Stimulated activated CD4-positive, alpha-beta T cell treated with anti-CD3 and anti-CD28 coated beads, Interleukin-15, amount 100 ng/mL, for 24 hours (primary cell): ENCODE measurements at places on chromosomes 5 and 9.
A peak's percentile ranks its signal among the peaks of the same experiment; 100 is the strongest.

DNA sequence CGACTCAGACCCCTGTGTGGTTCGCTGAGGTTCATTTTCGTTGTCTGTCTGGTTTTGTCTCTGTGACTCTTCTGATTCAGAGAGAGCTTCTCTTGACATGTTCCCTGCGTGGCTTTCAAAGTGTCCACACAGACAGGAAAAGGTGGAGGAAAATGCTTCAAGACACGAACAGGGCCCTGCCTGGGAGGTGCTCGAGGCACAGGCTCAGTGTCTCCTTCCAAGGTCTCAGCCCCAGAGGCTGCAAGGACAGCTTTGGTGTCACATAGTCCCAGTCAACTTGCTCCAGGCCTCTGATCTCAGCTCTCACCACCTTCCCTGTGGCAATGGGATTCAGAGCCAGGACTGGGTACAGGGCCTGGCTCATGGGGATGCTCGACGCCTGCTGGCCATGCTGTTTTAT is 51.6 kb upstream of the SARDH start:
- DNase-seq = no peak

DNA sequence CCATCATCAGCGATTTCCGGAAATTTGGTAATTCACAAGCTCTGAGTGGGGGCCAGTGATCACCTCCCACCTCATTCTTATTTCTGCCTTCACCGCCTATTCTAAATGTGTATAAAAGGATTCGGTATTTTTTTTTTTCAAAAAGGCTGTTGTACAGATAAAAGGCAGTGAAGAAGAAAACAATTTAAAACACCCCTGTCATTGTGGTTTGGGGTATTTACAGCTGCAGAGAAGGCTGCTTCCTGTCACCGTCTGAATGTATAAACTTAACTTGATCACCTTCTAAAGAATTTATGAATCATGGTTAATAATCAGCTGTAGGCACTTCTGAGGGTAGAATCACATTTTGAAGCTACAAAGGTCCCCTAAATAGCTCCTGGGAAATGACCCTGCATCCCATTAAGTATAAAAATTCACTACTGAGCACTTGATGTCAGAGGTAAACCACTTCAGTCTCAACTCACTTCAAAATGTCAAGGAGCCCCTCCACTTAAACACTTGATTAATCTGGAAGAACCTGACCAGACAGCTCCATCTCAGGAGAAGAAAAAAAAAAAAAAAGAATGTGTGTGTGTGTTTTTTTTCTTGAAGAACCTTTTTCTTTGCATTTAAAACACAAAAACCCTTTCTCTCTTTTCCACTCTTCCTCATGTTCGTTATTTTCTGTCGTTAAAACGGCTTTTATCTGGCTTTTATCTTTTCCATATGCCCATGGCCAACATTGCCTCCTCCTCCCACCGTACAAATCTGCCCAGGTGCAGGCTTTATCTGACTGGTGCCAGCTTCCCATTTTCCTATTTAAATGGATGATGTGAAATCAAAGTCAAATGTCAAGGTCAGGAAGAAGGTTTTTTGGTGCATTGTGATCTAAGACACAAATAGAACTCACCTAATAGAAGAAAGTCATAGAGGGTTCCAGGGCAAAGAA is 291.2 kb downstream of the IRX1 start:
- no peak for DNase-seq

- peak; percentile 81 for DNase-seq
These were observed 446 bp downstream of the FBXL17 start for GRCh38 chr5:108381350-108381953.

DNA sequence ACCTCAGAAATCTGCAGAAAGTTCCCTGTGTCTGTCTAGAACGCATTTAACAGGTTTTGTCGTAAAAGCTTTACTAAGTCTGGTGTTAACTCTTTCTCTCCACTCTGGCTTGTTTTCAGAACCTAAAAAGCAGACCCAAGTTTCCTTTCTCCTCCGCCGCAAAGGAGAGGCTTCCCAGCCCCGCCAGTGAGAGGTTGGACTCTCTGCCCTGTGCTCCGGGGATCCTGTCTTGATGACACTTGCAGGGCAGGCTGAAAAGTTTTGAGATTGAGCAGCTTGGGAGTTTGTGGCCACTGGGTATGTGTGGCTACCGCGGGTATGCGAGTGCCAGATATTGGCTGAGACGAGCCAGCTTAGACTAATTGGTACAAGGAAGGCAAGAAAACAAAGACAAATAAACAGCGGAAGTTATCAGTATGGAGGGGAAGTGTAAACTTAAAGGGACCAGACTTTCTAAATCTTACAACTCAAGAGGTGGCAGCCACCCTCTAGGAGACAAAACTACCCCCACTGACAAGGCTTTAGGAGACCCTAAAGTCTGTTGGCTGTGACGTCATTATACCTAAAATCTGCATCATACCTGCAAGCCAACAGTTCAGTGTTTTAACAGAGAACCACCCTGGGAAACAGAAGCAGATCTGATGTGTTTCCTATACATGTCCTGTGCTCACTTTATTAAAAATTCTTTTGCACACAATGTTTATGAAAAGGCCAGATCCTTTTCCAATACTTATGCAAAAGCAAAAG is 41.0 kb upstream of the PCDHB1 start:
- DNase-seq = no peak

DNA sequence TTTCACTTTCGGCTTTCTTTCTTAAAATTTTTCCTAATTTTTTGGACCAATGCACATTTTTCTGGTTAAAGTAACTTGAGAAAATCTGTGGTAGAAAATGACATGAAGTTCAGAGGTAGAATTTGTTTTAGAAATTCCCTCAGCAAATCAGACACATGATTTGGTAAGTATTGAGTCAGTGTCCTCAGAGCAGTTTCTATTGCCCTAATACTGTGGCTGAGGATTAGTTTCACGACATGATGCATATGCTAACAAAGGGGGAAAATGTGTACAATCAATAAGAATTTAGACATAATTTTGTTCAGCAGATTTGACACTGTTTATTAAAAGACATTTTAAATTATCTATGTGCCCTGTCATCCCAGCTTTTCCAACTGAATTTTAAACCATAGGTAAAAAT is 56.2 kb upstream of the GCNT4 start:
- DNase-seq = no peak

- no peak for DNase-seq
These were observed 512.2 kb downstream of the ZNF608 start for GRCh38 chr5:124234022-124234769.

DNA sequence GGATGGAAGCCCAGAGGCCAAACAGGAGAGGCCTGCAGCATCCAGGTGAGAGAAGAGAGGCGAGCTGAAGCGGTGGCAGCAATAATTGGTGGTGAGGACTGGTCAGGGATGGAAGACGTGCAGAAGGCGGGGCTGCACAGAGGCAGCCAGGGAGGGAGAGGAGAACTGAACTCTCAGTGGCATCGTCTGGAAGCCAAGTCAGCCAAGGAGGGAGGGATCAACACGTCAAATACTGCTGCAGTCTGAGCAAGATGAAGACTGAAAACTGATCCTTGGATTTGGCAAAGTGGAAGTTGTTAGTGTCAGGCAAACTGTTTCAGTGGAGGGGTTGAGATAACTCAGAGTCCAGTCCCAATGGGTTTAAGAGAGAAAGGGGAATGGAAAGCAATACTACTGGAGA is 145.4 kb downstream of the CDK5RAP2 start:
- DNase-seq = no peak

DNA sequence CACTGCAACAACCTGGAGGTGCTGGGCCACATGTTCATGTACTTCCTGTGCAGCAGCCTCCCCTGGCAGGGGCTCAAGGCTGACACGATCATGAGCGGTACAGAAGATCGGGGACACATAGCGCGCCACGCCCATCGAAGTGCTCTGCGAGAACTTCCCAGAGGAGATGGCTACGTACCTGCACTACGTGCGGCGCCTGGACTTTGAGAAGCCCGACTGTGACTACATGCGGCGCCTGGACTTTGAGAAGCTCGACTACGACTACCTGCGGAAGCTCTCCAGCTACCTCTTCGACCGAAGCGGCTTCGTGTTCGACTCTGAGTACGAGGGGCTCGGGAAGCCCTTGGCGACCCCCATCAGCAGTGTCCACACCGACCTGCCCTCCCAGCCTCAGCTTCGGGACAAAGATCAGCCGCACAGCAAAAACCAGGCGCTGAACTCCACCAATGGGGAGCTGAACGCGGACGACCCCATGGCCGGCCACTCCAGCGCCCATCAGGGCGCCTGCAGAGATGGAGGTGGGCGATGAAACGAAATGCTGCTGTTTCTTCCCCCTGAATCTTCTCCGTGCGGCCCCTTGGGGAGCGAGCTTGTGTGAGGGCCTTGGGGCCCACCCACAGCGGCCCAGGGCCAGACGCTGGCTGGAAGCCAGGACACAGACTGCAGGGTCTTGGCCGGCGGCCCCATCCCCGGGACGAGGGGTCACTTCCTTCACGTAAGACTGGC is 56.5 kb downstream of the JAK2 start:
- no peak for DNase-seq

DNA sequence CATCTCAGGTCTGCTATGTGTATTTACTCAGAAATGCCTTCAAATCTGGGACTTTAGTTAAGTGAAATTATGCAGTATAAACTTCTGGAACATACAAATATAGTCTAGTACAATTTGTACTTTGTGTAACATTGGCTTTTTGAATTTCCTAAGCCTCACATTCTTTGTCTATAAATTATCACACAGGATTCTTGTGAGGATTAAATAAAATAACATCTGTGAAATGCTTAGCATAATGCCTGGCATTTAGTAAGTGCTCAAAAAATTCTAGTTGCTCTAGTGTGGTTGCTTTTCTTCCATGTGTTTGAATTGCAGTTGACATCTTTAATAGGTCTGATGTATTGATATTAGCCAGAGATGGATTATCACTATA is 2.6 kb downstream of the HMMR start:
- no peak for DNase-seq
